GF-D8 (cell line): ENCODE measurements at places on chromosomes 4 and X.

GRCh38 chr4:8207314-8207713 lies 8.2 kb downstream of the SH3TC1 start:
- DNase-seq: no peak

- DNase-seq: no peak
Observed at GRCh38 chrX:618761-619450, 11.7 kb upstream of the SHOX start.

DNA sequence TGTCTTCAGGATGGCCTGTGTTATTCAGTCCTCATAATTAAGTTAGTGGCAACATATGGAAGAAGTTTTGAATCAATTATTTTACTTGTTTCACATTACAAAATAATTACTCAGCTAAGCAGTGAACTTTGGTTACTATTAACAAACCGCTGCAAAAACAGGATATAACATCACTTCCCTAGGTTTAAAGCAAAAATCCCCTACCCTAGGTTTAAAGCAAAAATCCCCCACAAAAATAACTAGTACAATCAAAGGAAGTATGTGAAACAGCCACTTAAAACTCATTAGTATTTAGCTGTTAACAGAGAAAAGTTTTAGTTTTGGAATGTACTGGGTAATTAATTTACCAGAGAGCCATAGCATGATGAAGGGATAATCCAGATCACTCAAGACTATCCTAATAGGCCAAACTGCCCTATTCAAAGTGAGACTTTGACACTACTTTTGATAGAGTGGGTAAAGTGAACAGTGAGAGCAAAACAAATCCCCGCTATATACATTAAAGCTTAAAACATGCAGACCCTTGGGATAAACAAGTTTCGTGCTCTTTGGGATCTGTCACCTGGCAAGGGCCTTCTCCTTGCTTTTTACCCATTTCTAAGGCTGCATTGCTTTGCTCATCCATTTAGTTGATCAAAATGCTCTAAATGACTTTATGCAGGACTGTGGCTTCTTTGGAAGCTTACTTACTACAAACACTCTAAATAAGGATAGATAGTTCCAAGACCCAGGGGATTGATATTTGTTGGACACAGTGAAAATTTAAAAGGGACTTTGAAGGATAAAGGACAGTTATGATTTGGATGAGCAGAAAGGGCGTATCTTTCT lies 36.4 kb upstream of the GPR174 start:
- no peak for DNase-seq

GRCh38 chr4:28369499-28369898 lies 1508.9 kb downstream of the STIM2 start:
- DNase-seq: no peak
